Hippocampal formation (tissue), 2 donors: ENCODE measurements at places on chromosomes 7 and 10.

- DNase-seq = no peak
Observed at GRCh38 chr7:44222074-44222473, 21.3 kb downstream of the YKT6 start.

DNA sequence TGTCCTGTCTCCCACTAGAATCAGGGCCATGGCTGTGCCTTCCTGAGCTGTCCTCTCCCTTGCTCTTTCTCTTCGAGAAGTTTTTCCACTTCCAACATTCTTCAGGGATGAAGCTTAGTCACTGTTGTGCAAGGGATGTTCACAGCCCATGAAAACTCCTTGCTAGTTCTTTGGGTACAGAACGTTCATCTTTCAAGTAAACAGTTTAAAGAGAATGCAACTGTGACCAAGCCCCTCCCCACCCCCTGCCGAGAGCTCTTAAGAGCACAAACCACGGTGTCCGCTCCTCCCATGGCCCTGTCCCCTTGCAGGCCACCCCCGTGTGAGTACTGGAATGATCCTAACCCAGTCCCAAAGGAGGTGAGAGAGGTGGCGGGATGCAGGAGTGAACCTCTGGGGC, 161.1 kb upstream of the RHEB start:
- no peak for DNase-seq

DNA sequence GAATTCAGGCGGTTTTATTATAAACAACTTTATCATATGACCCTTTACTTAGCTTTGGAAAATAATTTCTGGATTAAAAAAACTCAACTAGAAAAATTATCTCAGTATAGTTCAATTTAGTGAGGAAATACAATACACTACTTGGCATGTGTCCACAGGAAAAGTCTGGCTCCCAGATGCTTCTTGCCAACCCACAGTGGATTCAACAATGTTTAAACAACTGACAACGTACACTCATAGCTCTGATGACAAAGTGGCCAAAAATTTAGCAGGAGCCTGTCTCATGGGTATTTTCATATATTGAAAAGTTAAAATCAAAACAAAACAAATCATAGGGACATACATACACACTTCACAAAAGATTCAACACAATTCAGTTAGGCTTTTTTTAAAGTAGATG, 158.8 kb downstream of the SKAP2 start:
- DNase-seq = no peak

- DNase-seq = no peak
Observed at GRCh38 chr7:27030393-27031050, 65.3 kb downstream of the HOXA1 start.

GRCh38 chr7:77679608-77680007, 16.7 kb upstream of the RSBN1L start:
- DNase-seq = no peak

DNA sequence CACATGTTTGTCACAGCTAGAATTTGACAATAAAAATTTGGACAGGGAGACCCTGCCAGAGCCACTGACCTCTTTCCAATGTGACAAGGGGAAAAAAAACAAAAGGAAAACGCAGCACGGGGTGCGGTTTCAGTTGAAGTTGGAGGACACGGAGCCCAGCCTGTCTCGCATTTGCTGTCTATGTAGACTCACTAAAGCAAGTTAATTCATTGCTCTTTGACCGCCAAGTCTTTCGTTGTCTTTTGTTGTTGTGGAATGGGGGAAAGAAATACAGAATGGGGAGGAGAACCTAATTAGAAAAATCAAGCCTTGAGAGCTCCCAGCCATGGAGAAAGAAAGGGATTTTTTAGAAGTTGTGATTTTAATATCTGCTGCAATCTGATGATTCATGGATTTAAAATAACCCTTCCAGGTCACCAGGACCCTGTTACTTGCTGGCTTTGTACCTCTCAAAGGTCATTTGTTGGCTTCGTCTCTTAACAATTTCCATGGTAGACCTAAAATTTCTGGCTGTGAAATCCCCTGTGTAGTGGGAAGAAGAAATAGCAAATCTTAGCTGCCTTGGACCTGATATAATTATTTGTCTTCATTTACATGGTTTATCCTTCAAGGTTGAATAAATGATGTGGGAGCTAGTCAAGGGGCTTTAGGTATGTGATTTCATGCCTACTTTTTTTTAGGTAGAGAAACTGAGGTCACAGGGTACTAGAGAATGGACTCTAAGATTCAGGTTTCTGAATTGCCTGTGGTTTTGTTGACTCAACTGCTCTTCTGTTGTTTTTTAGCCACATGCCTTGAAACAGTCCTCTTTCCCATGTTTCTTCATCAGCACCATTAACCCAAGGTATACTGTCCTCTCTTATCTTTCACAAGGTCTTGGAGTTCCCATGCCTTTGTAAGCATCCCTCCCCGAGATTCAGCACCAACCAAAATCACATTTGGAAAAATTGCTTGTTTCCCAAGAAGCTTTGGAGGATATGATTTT, 78.7 kb downstream of the TCF7L2 start:
- DNase-seq = no peak

- DNase-seq = no peak
Observed at GRCh38 chr10:48523212-48523819, 81.6 kb downstream of the ARHGAP22 start.
